ENCODE measurements at places on chromosomes 7 and 10. TPM values are rescaled to one million over a fixed set of nuclear protein-coding genes. Genes with fewer than 3 reads are reported as not detected.

DNA sequence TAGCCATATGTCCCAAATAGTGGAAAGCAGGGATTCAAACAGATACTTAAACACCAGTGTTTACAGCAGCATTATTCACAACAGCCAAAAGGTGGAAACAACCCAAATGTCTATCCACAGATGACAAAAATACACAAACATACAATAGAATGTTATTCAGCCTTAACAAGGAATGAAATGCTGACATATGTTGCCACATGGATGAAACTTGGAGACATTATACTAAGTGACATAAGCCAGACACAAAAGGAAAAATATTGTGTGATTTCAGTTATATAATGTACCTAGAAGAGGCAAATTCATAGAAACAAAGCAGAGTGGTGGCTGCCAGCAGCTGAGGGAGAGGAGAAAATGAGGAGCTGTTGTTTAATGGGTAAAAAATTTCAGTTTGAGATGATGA is 533.9 kb upstream of the FZD8 start:
- H3K4me3 ChIP-seq = no peak overlapping the region
- no peaks in the 10 kb centered on the region for H3K4me1 ChIP-seq
- no peaks in the 10 kb centered on the region for H3K36me3 ChIP-seq
- no peak for DNase-seq

DNA sequence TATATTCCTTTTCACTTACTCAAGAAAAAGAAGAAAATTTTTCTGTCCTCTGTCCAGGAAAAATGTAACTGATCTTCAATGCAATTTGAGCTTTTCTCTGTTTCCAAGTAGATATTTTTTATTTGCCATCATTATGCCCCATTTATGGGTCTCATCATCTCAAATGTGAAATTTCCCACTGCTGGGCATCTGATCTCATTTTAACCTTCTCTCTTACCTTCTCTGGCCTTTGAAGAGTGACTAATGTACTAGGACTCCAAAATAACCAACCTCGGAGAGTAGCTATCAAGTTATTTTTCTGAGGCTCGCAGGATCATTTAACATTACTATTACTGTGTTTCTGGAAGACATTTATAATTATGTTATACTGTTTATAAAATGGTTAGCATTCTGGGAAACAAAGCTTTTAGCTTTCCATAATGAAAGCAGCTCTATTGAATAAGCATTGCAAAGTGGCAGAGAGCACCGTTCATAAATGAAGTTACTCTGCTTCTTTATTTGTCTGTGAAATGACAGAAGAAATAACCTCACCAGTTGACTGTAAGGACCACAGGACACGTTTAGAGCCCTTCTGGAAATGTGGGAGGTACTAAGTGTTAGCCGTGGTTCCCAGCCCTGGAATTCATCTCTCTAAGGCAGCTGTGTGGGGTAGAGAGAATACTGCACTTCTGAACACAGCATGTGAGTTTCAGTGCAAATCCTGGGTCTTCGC is 33.3 kb upstream of the NMT2 start:
- H3K4me1 ChIP-seq = peaks cover 26% of the 10 kb centered on the region
- H3K27me3 ChIP-seq = no peaks in the 10 kb centered on the region
- no peak for DNase-seq
- no peak overlapping the region for H3K4me3 ChIP-seq
- H3K27ac ChIP-seq = no peak overlapping the region

- H3K36me3 ChIP-seq = no peaks in the 10 kb centered on the region
- H3K27ac ChIP-seq = no peak overlapping the region
- peaks cover 15% of the 10 kb centered on the region for H3K4me1 ChIP-seq
- no peak overlapping the region for H3K4me3 ChIP-seq
- H3K27me3 ChIP-seq = no peaks in the 10 kb centered on the region
Observed at GRCh38 chr7:33044401-33044718, 18.2 kb downstream of the NT5C3A start.

DNA sequence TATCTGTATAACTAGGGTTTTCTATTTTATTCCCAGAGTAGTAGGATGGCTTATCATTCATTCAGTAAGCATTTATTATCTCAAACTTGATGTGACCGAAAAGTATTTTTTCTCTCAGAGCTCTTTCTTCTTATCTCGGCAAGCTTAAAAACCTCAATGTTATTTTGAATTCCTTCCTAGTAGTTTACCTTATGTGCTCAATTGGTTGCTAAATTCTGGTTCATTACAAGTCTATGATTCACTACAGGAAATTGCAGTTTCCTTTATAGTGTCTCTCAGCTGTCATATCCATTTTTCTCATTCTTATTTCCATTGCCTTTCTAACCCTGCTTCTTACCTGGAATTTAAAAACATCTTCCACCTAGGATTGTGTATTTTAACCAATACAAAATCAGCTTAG is 12.6 kb upstream of the ICA1 start:
- H3K27me3 ChIP-seq = peaks cover 4% of the 10 kb centered on the region
- H3K36me3 ChIP-seq = no peaks in the 10 kb centered on the region
- DNase-seq = no peak
- no peak overlapping the region for H3K27ac ChIP-seq

DNA sequence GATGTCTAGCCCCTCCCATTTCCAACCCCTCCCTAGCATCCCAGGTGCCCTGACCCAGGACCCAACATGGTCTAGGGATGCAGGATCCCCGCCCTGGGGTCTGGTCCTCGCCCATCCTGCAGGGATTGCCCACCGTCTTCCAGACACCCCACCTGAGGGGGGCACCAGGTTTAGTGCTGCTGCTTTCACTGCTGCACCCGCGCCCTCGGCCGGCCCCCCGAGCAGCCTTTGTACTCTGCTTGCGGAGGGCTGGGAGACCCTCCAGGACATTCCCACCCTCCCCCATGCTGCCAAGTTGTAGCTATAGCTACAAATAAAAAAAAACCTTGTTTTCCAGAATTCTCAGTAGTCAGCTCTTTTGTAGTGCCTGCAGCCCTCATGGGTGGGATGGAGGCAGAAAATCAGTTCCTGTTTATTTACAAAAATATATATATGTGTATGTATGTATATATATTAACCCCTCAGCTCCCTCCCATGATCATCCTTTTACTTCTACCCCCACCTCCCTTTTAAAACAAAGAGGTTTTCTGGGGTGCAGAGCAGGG is 9.7 kb downstream of the ZYX start:
- peaks cover 34% of the 10 kb centered on the region for H3K36me3 ChIP-seq
- H3K27ac ChIP-seq = no peak overlapping the region
- H3K4me3 ChIP-seq = no peak overlapping the region
- no peaks in the 10 kb centered on the region for H3K27me3 ChIP-seq
- no peak for DNase-seq
- H3K4me1 ChIP-seq = peaks cover 37% of the 10 kb centered on the region

- DNase-seq = no peak
- H3K4me3 ChIP-seq = no peak overlapping the region
- H3K27me3 ChIP-seq = no peaks in the 10 kb centered on the region
- H3K36me3 ChIP-seq = no peaks in the 10 kb centered on the region
- no peaks in the 10 kb centered on the region for H3K4me1 ChIP-seq
Observed at GRCh38 chr10:21031232-21031795, 134.2 kb upstream of the NEBL start.

DNA sequence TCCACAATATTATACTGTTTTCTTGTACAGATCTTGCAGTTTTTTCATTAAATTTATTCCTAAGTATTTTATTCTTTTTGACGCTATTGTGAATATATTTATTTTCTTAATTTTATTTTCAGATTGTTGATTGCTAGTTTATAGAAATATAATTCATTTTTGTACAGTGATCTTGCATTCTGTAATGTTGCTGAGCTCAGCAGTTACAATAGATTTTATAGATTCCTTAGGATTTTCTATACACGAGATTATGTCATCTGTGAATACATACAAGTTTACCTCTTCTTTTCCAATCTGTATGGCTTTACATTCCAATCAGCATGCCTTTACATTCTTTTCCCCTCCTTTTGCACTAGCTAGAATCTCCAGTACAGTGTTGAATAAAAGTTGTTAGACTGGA is 130.0 kb downstream of the C1GALT1 start:
- no peak overlapping the region for H3K4me3 ChIP-seq
- H3K36me3 ChIP-seq = no peaks in the 10 kb centered on the region
- no peak overlapping the region for H3K27ac ChIP-seq
- no peaks in the 10 kb centered on the region for H3K27me3 ChIP-seq

DNA sequence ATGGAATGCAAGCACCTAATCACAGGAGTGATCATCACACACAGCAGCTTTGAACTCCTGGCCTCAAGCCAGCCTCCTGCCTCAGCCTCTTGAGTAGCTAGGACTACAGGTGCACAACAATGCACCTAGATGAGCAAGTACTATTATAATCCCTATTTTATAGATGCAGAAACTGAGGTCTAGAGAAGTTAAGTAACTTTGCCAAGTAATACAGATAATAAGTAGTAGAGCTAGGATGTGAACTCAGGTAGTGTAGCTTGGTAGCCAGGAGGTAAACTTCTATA is 33.7 kb downstream of the DNAJC12 start:
- H3K27me3 ChIP-seq = no peaks in the 10 kb centered on the region
- DNase-seq = no peak
- no peak overlapping the region for H3K27ac ChIP-seq
- H3K4me1 ChIP-seq = no peaks in the 10 kb centered on the region
- no peaks in the 10 kb centered on the region for H3K36me3 ChIP-seq
- H3K4me3 ChIP-seq = no peak overlapping the region

GRCh38 chr7:132394283-132395198 is 181.7 kb downstream of the PLXNA4 start:
- DNase-seq = no peak
- no peaks in the 10 kb centered on the region for H3K36me3 ChIP-seq
- H3K4me3 ChIP-seq = no peak overlapping the region
- no peaks in the 10 kb centered on the region for H3K4me1 ChIP-seq

DNA sequence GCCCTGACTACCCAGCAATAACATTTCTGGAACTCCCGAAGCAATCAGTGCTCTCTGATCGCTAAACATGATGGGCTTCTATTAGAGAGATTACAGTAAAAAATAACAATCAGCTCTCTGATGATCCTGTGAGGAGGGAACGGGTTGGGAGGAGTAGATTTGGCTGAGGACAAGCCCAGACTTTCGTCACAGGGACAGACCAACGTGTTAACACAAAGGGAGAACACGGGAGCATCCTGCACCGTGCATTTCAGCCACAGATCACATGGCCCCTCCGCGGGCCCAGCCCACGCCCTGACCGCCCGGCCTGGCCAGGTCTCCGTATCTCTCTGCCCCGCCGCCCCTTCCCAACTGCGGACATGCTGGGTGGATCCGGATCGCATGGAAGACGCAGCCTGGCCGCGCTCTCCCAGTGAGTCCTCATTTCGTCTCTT is 95.0 kb upstream of the AGBL3 start:
- no peak for DNase-seq
- no peaks in the 10 kb centered on the region for H3K36me3 ChIP-seq

DNA sequence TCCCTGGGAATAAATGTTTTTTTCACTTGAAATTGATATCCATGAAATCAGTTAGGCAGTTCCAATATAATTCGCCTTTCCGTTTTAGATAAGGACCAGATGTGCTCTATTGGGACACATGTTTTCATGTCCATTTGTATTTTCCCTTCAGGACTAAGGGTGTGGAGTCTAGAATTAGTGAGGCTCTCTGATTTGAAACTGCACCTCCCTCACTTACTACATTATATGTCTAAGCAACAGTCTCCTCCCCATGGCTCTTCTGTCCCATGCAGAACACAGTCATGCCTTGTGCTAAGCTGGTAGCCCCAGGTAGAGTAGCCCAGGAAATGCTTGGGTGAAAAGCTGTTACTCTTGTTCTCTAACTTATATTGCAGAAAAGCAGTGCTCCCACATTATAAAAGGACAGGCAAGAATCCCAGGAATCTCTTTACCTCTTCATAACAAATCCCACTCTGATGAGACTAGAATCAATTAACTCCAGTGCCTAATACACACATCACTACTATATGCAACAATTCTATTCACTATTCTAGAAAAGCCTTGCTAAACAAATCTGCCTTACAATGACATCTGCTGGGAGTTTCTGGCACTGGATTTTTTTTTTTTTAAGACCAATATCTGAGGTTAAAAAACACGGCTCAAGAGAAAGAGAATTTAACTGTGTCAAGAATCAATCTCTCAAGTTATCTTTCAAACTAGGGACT is 293.9 kb downstream of the SNX13 start:
- H3K27me3 ChIP-seq = no peaks in the 10 kb centered on the region
- H3K4me3 ChIP-seq = no peak overlapping the region
- H3K27ac ChIP-seq = no peak overlapping the region
- no peaks in the 10 kb centered on the region for H3K4me1 ChIP-seq

GRCh38 chr7:94088560-94088959 is 84.4 kb upstream of the BET1 start:
- no peaks in the 10 kb centered on the region for H3K4me1 ChIP-seq
- DNase-seq = no peak
- H3K27me3 ChIP-seq = no peaks in the 10 kb centered on the region
- no peaks in the 10 kb centered on the region for H3K36me3 ChIP-seq
- no peak overlapping the region for H3K4me3 ChIP-seq

DNA sequence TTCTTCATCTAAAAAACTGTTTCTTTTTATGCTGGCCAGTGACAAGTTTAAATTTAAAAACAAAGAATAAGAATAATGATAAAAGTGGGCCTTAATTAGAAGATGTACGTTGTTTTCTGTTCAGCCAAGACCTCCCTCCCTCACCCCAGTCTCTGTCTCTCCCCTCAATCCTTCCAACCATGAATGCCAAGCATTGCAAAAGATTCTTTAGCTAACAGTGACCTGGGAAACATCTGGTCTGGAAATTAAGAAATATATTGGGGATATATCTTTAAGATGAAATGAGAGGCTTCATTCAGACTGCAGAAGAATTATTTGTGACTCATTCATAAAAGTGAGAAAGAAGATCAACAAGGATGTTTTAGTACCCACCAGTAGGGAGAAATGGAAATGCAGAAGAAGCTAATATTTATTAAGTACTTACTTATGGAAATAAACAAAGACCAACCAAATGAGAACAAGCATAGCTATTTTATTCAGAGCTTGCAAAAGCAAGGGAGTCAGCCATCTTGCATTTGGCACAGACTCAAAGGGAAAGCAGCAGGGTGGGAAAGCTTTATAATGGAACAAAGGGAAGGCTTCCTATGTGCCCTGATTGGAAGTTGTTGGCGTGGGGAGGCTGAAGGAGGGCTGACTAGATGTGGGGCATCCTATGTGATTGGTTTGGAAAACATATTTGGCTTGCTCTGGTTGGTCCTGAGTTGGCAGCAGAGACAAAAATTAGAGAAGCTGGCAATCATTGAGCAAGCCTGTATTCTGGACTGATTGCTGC is 595.4 kb upstream of the GHITM start:
- H3K4me3 ChIP-seq = no peak overlapping the region
- no peaks in the 10 kb centered on the region for H3K36me3 ChIP-seq
- H3K27me3 ChIP-seq = no peaks in the 10 kb centered on the region
- no peak for DNase-seq

The SLC12A9 gene
- total RNA-seq = 56.3 TPM

The NRG3 gene
- not detected for total RNA-seq

The SPDYE2 gene
- total RNA-seq = 0.58 TPM

The SFR1 gene
- total RNA-seq = 9.0 TPM

The PRF1 gene
- 67.4 TPM for total RNA-seq

The MALRD1 gene
- not detected for total RNA-seq

The CHPF2 gene
- total RNA-seq = 64.5 TPM

All from T-cell (primary cell).